ENCODE measurements at places on chromosomes 11 and 22.

DNA sequence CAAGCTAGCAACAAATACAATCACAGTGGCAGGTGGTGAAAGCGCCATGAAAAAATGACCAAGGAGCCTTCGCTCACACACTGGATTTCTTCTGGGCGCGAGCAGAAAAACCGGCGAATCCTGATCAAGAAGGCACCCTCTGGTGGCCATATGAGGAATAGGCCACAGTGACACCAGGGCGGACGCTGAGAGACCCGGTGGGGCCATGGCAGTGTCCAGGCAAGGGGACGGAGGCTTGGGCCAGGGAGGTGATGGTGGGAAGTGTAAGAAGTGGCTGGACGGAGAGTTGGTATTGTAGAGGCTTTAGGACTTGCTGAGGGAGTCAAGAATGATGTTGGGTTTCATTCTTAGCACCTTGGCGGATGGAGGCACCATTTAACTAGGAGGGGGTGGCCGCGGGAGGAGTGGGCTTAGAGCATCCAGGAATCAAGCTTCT, 16.9 kb upstream of the RAC2 start:
- H3K27me3 ChIP-seq: no peaks in the 10 kb centered on the region
- peaks cover 15% of the 10 kb centered on the region for H3K4me1 ChIP-seq
- H3K27ac ChIP-seq: no peak overlapping the region
- peak; percentile 69 for DNase-seq
- no peak overlapping the region for H3K4me3 ChIP-seq
- no peaks in the 10 kb centered on the region for H3K36me3 ChIP-seq

DNA sequence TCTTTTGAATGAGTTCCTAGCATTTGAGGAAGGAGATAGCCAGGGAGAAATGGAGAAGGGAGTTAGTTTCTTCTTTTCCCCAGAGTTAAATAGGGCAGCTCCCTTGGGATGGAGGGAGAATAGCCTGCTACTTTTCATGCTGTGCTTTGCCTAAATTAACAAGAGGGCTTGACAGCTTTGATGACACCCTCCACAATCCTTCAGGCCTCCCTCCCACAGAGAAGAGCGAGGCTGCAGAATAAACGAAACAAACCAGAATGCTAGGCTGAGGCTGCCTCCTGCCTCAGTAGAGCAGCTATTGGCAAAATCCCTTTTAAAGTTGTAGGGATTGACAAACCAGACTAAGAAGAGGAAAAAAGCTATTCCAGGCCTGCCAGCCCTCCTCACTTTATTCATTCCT, 94.6 kb downstream of the C11orf58 start:
- DNase-seq: no peak
- H3K27me3 ChIP-seq: peaks cover 12% of the 10 kb centered on the region
- no peaks in the 10 kb centered on the region for H3K4me1 ChIP-seq
- H3K4me3 ChIP-seq: no peak overlapping the region
- H3K27ac ChIP-seq: no peak overlapping the region
- H3K36me3 ChIP-seq: no peaks in the 10 kb centered on the region

- no peak overlapping the region for H3K4me3 ChIP-seq
- no peaks in the 10 kb centered on the region for H3K36me3 ChIP-seq
- no peaks in the 10 kb centered on the region for H3K27me3 ChIP-seq
- DNase-seq: no peak
Measured at GRCh38 chr22:35022291-35022690, 43.7 kb upstream of the ISX start.

GRCh38 chr11:126436209-126436755, 80.8 kb downstream of the ST3GAL4 start:
- H3K27me3 ChIP-seq: peaks cover 44% of the 10 kb centered on the region
- H3K27ac ChIP-seq: no peak overlapping the region
- H3K4me3 ChIP-seq: no peak overlapping the region
- DNase-seq: no peak

GRCh38 chr11:115916608-115917007, 412.4 kb upstream of the CADM1 start:
- no peak overlapping the region for H3K4me3 ChIP-seq
- no peak overlapping the region for H3K27ac ChIP-seq
- no peaks in the 10 kb centered on the region for H3K27me3 ChIP-seq

DNA sequence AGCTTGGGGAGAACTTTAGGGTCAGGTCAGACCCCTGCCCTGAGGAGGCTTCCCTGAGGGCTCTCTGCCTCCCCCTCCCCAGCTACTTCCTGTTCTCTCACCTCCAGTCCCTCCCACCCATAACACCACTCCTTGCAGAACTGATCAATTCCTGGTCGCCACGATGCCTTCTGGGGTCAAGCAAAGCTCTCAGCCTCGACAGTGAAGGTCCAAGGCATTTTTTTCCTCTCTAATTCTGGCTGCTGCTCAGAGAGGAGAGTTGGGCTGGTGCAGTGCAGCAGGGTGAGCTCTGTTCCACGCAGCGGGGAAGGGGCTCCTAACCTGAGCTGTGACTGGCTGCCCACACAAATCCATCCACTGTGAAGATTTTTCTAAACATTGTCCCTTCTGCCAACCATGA, 628.4 kb downstream of the BRD1 start:
- H3K27me3 ChIP-seq: no peaks in the 10 kb centered on the region
- no peaks in the 10 kb centered on the region for H3K36me3 ChIP-seq
- no peak overlapping the region for H3K4me3 ChIP-seq
- no peaks in the 10 kb centered on the region for H3K4me1 ChIP-seq

GRCh38 chr11:95507794-95508193, 276.8 kb upstream of the SESN3 start:
- H3K4me1 ChIP-seq: no peaks in the 10 kb centered on the region
- peak; percentile 11 for DNase-seq
- H3K27me3 ChIP-seq: no peaks in the 10 kb centered on the region
- H3K36me3 ChIP-seq: no peaks in the 10 kb centered on the region
- H3K4me3 ChIP-seq: no peak overlapping the region
- H3K27ac ChIP-seq: no peak overlapping the region

GRCh38 chr22:43867839-43868635, 5.7 kb upstream of the SULT4A1 start:
- no peaks in the 10 kb centered on the region for H3K4me1 ChIP-seq
- H3K27ac ChIP-seq: no peak overlapping the region
- H3K4me3 ChIP-seq: no peak overlapping the region
- H3K36me3 ChIP-seq: no peaks in the 10 kb centered on the region

DNA sequence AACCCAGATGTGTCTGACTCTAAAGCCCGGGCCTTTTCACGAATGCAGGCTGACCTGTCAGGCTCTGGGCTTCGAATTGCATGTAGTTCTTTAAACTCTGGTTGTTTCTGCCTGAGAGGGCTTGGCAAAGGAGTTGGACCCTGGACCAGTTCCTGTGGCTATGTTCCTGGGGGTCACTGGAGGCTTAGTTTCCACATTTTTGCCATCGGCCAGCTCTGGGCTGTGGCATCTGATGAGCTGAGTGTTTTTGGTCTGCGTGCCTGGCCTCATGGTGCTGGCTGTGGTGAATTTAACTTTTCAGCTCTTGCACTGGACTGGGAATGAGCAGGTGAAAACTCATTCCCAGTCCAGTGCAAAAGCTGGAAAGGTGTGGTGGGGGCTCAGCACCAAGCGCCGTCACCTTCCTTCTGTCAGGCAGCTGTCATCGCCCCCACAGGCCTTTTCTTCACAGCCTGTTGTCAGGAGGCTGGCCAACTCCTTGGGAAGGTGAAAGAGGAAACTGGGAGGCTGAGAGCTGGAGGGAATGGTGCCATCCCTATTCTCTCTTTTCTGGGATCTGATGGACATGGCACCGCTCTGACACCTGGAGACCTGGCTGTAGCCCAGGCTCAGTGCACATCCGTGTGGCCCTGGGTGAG, 123.6 kb downstream of the ADAMTS15 start:
- peaks cover 10% of the 10 kb centered on the region for H3K27me3 ChIP-seq
- no peaks in the 10 kb centered on the region for H3K36me3 ChIP-seq
- no peak for DNase-seq
- no peaks in the 10 kb centered on the region for H3K4me1 ChIP-seq
- no peak overlapping the region for H3K4me3 ChIP-seq
- H3K27ac ChIP-seq: no peak overlapping the region

- DNase-seq: no peak
- H3K4me3 ChIP-seq: no peak overlapping the region
- H3K4me1 ChIP-seq: peaks cover 5% of the 10 kb centered on the region
- H3K27me3 ChIP-seq: no peaks in the 10 kb centered on the region
- H3K27ac ChIP-seq: no peak overlapping the region
- H3K36me3 ChIP-seq: no peaks in the 10 kb centered on the region
Measured at GRCh38 chr22:48320683-48321451, 1506.8 kb downstream of the BRD1 start.

GRCh38 chr11:71530602-71531001, 3.5 kb downstream of the KRTAP5-7 start:
- H3K4me1 ChIP-seq: peaks cover 13% of the 10 kb centered on the region
- no peaks in the 10 kb centered on the region for H3K36me3 ChIP-seq
- H3K27ac ChIP-seq: no peak overlapping the region
- DNase-seq: no peak
- H3K4me3 ChIP-seq: no peak overlapping the region

- 0 out of 3 replicates have a peak overlapping the region, but pooled peaks have one; percentile 15 for H3K27ac ChIP-seq
- DNase-seq: no peak
- no peaks in the 10 kb centered on the region for H3K27me3 ChIP-seq
- peaks cover 15% of the 10 kb centered on the region for H3K4me1 ChIP-seq
- H3K4me3 ChIP-seq: peak overlapping the region; percentile 6
- no peaks in the 10 kb centered on the region for H3K36me3 ChIP-seq
Measured at GRCh38 chr22:41367680-41368542, 13.8 kb upstream of the TEF start.

GRCh38 chr11:95266751-95267374, 35.9 kb upstream of the SESN3 start:
- H3K27ac ChIP-seq: no peak overlapping the region
- no peaks in the 10 kb centered on the region for H3K4me1 ChIP-seq
- no peaks in the 10 kb centered on the region for H3K36me3 ChIP-seq
- H3K4me3 ChIP-seq: no peak overlapping the region
- H3K27me3 ChIP-seq: no peaks in the 10 kb centered on the region
